ENCODE measurements at places on chromosomes 16 and 17.
A peak's percentile ranks its signal among the peaks of the same experiment; 100 is the strongest.

- DNase-seq, result no peak
These were observed 43.5 kb downstream of the PHKB start for GRCh38 chr16:47504599-47504998.

- DNase-seq, result no peak
These were observed 118.6 kb downstream of the TANGO6 start for GRCh38 chr16:68961778-68962402.

DNA sequence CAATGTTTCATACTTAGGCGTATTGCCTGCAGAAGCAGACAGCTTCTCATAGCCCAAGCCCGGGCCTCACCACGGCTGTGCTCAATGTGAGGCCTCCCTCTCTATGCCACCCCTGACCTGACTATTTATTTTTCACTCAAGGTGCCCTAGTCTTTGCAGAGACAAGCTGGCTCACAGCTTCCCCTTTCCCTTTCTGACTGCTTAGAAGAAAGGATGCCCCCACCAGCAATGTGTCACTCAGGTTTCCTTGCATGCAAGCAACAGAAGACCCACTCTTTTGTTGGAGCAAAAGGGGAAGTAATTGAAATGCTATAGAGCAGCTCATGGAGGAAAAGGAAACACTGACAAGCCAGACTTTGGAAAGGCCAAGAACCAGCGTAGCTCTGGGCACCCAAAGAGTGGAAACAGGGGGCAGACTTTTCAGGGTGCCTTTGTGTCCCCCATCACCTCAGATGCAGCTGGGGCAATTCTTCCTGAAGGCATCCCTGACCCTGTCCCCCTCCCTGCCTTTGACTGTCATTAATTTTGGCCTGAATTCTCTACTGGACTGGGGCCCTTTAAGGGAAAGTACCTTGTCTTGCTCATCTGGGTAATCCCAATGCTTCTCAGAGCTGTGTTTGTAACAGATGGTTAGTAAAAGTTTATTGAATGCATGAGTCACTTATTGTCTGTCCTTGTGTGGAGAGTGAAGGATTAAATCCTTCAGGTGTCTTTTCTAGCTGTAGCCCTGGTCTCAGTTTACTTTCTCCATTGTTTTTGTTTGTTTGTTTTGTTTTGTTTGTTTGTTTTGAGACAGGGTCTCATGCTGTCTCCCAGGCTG, 17.8 kb downstream of the RGS9 start:
- DNase-seq, result no peak

GRCh38 chr16:11016993-11017392, 72.6 kb downstream of the CLEC16A start:
- no peak for DNase-seq

DNA sequence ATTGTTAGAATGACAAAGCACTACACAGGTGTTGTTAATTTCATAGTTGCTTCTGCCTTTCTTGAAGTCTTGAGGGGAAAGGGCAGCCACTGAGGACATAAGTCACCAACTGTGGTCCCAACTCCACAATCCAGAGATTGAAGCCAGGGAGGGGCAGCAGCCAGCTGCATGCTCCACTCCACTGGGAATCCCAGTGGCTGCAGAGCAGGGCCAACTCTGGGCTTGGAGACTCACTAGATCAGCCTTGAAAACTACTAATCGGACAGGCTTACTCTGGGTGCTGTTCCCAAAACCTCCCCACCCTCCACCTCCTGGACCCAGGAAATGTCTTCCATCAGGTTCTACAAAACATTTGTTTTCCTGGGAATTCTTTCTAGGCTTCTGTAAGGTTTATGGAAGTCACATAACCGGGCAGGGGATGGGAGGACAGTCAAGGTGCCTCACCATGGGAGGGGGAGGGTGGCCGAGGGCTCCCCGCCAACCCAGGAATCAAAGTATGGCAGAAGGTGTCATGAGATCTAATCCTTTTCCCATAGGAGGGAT, 68.0 kb downstream of the MYH13 start:
- DNase-seq, result no peak

DNA sequence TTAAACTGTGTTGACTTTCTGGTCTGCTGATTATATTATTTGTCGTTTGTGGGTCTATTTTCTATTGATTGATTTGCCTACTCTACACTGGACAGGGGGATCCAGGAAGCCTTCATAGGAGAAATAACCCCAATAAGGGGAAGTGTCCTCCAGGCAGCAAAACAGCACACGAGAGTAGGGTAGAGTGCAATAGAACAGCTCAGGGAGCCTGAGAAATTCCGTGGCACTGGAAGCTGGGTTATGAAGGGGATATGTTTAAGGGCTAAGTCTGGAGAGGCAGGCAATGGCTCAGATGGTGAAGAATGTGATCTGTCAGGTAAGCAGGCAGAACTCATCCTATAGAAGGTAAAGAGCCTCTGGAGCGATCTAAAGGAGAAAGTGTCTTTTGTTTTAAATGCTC, 20.9 kb downstream of the GP2 start:
- DNase-seq, result no peak

DNA sequence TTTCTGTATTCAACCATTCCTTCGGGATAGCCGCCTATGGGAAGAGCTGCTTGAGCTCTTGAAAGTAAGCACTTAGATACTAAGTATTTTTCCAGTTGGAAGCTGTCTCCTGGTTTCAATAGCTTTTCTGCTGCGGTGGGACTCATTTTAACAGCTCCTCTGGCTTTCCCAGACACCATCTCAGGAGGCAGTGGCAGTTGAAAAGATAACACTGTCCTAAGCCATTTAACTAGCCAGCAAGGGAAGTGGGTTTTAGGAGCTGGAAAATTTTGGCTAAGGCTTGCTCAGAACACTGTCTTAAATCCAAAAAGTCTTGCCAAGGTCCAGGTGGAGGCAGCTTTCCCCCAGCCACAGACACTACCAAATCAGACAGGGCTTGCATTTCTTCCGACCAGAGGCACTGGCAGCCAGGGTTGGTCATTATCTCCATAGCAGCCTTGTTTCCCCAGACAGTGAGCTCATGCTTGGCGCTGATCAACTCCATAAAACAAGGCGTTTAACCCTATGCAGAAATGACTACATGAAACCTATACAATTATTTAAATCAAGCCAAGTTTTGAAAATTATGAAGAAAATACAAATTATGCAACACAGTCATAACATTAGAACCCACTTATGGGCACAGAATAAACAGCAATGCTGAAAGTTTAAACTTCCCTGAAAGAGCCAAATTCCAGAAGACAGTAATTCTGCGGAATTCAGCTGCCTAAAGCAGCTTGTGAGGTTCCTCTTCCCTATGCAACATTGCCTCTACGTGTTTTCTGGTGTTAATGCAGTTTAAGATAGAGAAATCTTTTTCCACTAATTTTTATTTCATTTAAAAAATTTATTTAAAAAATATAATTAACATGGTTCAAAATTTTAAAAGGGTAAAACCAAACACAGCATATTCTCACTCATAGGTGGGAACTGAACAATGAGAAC, 25.0 kb downstream of the GABARAPL2 start:
- no peak for DNase-seq

DNA sequence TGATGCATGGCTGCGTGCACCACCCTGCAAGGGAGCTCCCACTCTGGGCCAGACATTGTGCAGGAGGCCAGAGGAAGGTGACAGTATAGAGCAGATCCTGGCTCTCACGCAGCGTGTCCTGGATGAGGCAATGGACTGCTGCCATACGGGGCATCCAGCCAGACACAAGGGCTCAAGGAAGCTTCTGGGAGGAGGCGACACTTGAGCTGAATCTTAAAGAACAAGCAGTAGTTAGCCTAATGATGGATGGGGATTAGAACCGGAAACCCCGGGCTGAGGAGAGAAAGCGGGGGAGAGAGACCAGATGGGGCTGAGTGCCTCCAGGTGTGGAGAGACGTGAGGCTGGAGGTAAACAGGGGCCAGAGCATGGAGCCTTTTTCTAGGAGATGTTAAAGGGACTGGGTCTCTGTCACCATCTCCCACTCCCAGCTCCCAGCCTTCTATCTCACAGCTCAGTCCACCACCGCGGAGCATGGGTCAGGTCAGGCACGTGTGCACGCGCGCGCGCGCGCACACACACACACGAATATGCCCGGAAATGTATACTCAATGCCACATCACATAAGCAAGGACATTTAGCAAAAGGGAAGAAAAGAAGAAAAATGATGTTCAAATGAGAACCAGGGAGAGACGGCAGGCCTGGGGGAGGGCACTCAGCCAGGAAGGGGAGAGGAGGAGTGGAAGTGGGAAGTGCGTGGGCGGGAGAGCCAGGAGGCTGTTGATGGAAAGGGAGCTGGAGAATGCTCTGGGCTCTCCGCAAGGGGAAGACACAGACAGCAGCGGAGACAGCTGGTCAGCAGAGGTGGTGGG, 46.3 kb downstream of the CCDC42 start:
- no peak for DNase-seq

- DNase-seq, result no peak
These were observed 13.1 kb upstream of the C16orf87 start for GRCh38 chr16:46843898-46844642.

- DNase-seq, result no peak
These were observed 501.6 kb upstream of the PSMD7 start for GRCh38 chr16:73794994-73795393.

GRCh38 chr17:30565073-30565935, 88.1 kb downstream of the GOSR1 start:
- no peak for DNase-seq

GRCh38 chr17:41620583-41621434, 3.6 kb downstream of the KRT17 start:
- DNase-seq, result no peak

- no peak for DNase-seq
These were observed 27.4 kb downstream of the BCO1 start for GRCh38 chr16:81265658-81266451.

- no peak for DNase-seq
These were observed 476.9 kb upstream of the GOT2 start for GRCh38 chr16:59210955-59211541.

GRCh38 chr17:46764709-46765401, 53.6 kb downstream of the WNT3 start:
- no peak for DNase-seq

- DNase-seq, result no peak
These were observed 10.1 kb downstream of the MRM3 start for GRCh38 chr17:792277-792676.

GRCh38 chr16:83727018-83727417, 80.8 kb upstream of the HSBP1 start:
- DNase-seq, result no peak

DNA sequence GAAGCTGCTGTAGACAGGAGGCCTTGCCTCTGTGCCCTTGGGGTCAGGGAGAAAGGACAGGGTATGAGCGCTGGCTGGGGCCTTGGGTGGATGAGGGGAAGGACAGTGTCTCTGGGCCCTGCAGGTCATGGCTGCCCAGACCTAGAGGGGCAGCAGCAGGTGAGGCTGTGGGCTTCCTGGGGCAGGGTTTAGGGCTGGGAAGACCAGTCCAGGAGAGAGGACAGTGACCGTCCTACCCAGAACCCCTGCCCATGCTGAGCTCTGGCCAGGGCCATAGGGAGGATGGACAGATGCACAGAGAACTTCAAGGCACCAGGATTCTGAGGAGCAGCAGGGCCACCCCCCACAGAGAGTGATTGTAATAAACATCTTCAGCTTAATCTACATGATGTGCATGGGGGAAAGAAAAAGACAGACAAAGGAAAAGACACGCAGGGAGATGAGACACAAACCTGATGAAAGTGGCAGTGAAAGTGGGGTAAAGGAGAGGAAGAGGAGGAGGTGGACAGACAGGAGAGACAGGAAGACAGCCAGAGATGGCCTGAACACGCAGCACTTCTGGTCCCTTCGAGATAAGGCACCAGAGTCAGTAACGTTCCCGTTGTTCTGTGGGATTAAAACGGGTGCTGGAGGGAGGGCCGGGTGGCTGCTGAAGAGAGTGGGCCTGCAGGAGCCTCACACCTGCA, 17.5 kb downstream of the FLOT2 start:
- DNase-seq, result peak; percentile 81

DNA sequence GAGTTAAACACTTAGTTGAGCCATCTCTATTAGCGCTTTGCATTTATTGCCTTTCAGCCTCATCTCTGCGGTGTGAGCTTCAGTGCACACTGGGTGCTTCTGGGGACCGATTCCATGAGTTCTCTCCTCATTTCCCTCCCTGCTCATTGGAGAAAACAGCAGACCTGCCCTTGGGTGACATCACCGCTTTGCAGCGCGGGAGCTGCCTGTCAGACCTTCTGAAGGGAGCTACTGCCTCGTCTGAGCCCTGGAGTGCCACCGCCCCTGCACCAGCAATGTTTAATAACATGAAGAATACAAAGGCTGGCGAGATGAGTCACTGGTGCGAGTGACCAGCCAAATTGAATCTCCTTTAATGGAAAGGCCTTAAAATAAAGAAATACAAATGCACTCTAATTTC, 30.2 kb upstream of the CPPED1 start:
- DNase-seq, result no peak

DNA sequence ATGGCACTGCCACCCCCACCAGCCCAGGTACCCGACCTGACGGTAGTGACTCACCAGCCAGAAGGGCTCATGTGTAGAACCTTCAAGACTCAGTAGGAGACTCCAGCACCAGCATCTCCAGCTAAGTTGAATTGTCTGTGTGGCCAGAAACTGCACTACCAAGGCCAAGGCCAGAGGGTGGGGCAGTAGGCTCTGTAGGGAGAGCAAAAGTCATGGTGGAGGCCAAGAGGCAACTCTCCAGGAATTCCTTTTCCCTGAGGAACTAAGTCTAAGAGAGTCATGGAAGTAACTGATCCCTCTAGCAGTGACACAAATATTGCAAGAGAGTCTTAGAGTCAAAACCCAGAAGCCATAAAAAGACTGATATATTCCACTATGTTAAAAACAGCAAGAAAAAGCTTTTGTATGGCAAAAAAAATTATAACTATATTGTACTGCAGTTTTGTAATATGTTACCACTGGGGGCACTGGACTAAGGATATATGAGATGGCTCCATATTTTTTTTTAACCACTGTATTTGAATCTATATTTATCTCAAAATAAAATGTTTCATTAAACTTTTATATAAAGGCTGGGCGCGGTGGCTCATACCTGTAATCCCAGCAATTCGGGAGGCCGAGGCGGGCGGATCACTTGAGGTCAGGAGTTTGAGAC, 30.2 kb upstream of the GUCY2D start:
- DNase-seq, result no peak

GRCh38 chr17:2435181-2435741, 34.4 kb upstream of the MNT start:
- DNase-seq, result no peak

DNA sequence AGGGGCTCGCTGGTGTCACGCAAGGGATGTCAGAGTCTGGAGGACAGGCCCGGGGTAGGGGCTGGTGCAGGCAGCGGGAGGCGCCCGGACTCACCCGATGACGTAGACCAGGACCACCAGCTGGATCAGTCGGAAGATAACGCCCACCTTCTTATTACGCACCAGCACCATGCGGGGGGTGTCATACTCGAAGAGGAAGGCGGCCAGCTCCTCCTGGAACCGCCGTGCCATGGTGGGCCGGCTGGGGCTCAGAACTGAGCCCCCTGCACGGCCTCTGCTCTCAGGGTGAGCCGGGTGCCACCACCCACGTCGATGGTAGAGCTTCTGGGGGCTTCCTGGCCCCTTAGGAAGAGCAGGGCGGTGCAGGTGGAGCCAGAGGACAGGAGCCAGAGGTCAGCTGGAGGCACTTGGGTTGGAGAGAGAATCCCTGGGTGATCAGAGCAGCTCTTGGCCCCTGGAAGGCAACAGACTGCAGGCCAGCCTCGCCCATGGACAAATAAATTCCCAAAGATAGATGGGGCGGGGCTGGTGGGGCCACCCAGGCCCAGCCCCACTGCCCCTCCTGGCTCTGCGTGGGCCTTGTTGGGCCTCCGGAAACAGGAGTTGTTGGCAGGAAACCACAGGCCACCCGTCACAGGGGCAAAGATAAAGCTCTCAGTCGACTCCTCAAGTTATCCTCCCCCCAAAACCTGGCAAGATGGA, at the start of gene P2RX1:
Gene P2RX1 (minus strand): TSS at position 471 of the 702 bp plus-strand sequence. CDS start 240 bp downstream, at position 231.
- no peak for DNase-seq
